ENCODE measurements at places on chromosomes 16 and 17.

DNA sequence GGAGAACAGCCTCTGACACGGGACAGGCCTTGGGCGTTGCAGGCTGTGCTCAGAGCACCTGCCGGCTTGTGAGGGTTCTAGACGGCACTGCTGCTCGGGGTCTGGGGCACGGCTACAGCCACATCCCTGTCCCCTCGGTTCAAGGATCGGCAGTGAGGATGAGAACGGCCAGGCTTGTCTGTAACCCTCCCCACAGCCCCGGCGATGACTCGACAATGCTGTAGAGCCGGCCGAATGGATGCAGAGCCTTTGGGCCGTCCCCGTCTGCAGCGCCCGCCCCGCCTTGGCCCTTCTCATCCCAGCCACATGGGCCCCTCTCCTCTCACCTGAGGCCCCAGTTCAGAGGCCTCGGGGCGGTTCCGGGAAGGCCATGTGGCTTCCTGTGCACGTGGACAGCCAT, 49.0 kb upstream of the METRNL start:
- DNase-seq: no peak

GRCh38 chr17:280901-281300, 71.7 kb downstream of the RPH3AL start:
- no peak for DNase-seq

DNA sequence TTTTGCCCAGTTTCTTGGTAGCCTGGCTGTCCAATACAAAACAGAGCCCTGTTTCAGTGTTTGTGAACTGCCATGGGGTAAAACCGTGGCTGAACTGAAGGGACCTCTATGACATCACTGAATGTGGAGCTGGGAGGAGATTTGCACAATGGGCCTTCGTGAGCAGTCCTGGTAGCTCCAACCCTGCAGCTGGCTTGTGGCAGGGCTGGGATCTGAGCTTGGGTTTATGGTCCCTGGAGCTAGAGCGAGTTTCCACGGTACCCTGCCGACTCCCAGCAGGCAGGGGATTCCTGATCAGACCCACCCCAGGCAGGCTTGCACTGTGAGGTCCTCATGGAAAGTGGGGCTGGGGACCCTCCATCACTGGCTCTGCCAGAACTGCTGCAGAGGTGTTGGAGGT, 247.0 kb downstream of the GSG1L start:
- DNase-seq: no peak

DNA sequence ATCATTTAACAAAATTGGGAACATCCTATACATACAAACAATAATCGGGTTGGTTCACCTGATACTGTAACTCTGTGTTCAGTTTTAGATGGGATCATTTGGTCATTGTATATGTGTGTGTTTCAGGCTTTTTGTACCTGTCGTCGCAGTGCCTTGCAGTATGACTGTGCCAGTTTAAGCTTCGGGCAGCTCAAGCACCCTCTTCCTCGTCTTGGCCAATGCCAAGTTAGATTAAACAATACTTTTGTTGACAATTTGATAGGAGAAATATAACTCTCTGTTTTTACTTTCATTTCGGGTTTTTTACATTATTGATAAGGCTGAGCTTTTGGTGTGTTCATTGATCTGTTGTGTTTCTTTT, 37.0 kb upstream of the ARHGAP17 start:
- DNase-seq: no peak

GRCh38 chr16:17072104-17072503, 398.7 kb downstream of the XYLT1 start:
- no peak for DNase-seq

- no peak for DNase-seq
These were observed 542 bp downstream of the SLC39A11 start for GRCh38 chr17:73091770-73092522.

DNA sequence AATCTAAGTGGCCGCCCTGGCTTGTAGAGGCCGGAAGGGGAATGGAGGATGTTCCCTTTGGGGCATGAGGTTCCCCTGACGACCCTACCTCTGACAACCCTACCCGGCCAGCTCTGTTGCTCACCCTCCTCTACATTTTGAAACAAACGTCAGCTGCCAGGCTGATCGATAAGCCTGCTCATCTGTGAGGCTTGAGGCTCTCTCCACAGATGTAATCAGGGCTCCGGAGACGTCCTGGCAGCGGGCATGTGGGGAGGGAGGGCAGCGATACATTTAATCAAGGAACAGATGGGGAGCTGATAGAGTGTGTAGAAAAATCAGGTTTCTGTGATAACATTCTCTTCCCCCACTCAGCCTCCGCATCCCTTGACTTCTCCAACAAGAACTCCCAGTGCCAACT, 212.3 kb upstream of the SDK2 start:
- DNase-seq: no peak

DNA sequence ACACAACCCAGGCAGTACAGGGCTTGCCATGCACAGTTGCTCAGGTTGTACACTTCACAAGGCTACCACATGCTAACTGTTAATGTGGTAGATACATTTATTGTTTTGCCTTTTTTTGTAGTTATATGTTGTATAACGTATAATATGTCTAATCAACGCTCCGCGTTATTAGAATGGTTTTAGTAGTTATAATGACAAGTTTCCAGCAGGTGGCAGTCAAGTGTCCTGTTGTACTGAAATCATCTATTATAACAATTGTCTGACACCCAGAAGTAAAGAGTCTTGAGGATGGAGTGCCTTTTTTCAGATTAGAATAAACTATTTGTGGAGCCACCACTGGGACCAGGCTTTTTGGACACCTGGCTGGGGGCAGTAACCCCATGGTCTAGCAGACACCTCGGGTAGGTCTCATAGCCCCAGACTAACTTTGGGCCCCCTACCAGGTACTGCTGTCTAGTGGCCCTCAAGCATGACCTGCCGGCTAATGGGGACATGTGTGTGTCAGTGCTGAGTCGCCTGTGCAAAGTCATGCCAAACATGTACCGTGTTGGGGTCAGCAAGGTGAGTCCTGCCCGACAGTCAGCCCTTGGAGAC, 32.8 kb downstream of the MYO15A start:
- DNase-seq: peak; percentile 38

GRCh38 chr17:31156326-31156725, 61.5 kb downstream of the NF1 start:
- DNase-seq: no peak

DNA sequence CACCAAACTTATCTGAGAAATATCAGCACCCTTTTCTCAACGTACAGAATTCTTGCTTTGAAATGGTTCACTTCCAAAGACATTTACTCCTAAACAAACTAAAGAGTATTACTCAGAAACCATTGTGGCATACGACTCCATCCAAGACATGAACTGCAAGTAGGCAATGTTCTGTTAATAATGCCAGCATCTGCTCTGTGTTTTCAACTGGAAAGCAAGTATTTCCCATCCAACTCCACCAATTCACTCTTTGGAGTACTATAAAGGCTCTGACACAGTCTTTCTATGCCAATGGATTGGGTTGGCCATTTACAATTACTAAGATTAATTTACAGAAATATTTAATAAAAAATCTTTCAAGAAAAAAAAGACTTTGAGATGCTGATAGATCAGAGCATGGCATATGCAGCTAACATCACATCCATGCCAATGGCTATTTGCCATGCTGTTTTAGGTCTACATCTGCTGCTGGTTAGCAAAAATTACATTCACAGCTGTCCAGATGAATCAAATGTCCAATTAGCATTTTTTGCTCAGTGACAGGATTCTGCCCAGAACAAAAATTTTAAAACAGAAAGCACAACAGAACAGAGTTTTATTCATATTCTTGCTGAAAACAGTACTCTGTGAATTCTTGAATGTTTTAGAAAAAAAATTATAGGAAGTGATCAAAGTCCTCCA, 65.9 kb upstream of the HLF start:
- no peak for DNase-seq

- DNase-seq: peak; percentile 50
These were observed 5.9 kb upstream of the MAP2K3 start for GRCh38 chr17:21278450-21279197.

DNA sequence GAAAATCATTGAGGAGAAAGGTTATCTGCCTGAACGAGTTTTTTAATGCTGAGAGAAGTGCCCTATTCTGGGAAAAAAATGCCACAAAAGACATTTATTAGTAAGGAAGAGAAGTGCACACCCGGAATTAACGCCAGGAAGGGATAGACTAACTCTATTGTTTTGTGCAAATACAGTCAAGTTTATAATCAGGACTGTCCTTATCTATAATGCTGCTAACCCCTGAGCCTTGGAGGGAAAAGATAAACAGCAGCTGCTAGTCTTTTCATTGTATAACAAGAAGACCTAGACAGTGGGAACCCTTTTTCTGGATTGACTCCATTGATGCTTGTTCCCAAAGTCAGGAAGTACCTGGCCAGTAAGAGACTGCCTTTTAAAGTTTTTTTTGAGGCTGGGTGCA, 26.5 kb downstream of the BCAS3 start:
- DNase-seq: no peak

DNA sequence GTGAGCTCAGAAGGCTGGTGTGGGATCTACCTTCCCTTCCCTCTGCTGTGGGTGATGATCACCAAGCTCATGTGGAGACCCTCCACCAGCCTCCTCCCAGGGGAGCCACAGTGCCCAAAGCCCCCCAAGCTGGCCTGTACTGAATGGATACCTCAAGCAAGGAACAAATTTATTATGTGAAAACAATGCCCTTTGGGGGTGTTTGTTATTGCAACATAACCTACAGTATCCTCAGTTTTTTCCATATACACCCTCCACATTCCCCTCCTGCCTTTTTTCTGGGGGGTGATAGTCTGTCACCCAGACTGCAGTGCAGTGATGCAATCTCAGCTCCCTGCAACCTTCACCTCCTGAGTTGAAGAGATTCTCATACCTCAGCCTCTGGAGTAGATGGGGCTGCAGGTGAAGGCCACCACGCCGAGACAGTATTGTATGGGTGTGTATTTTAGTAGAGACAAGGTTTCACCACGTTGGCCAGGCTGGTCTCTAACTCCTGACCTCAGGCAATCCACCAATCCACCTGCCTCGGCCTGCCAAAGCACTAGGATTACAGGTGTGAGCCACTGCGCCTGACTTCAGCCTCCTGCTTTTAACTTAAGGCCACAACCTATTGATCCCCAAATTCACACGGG, 215.9 kb downstream of the CPPED1 start:
- DNase-seq: no peak

DNA sequence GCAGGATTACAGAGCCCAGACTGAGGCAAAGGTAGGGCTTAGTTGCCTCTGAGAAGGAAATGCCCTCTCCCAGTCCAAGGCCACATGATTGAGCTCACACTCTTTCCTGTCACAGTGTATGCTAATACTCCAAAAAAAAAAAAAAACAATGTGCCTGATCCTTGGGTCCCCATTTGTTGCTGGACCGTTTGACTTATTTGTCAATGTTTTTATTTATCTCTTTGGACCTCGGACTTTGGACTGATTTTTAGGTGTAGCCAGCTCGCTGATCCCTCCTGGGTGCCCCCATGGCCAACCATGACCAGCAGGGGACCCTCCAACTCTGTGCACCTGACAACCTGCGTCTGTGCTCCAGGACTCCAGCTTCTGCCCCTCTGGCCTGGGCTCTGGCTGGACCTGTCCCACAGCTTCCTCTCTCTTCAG, 622 bp upstream of the CCL16 start:
- DNase-seq: no peak

GRCh38 chr16:87202346-87202745, 114.8 kb downstream of the C16orf95 start:
- no peak for DNase-seq

DNA sequence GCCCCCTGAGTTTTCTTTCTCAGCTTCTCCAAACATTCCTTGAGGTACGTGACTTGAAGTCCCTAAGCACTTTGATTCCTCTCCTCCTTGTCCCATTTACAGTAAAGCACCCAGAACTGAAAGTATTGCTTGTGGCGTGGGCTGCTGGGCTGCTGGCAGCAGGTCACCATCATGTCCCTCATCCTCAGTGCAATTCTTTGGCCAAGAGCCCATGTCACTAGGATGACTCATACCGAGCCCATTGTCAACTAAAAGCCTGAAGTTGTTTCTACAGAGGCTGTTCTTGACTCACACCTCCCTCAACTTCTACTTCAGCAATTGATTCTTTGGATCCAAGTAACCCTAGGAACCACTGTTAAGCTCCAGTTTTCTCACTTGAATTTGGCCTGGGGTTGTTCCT, 54.3 kb downstream of the KPNA2 start:
- peak; percentile 59 for DNase-seq

DNA sequence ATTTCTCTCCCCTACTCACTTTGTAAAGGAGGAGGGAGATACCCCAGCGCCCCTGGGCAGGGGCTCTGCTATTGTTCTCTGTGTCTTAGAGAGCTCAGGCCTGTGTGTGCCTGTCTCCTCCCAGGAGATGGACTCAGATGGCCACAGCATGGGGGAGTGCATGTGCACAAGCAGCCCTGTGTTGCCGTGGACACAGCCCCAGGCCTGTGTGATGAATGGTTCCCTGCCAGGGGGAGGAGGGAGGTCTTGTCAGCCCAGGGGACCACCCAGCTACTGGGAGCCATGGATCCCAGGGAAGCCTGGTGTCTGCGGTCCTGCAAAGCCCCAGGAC, 26.3 kb downstream of the GINS2 start:
- DNase-seq: no peak

DNA sequence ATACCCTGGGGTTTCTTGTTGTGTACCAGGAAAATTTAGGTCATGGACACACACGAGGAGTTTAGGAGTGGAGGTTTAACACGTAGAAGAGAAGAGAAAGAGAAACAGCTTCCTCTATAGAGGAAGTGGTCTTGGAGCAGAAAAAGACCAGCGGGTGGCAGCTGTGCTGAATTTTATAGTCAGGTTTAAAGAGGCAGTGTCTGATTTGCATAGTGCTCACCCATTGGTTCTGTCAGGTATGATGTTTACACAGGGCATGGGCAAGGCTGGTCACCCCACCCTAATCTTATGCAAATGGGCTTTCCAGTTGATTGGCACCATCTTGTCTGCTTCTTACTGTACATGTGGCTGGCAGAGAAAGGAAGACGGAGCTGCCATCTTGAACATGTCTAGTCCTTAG, 309.0 kb downstream of the CDH13 start:
- no peak for DNase-seq

- no peak for DNase-seq
These were observed 151.4 kb downstream of the BANP start for GRCh38 chr16:88102597-88102996.

GRCh38 chr17:77215281-77215680, 74.5 kb downstream of the SEC14L1 start:
- DNase-seq: no peak

DNA sequence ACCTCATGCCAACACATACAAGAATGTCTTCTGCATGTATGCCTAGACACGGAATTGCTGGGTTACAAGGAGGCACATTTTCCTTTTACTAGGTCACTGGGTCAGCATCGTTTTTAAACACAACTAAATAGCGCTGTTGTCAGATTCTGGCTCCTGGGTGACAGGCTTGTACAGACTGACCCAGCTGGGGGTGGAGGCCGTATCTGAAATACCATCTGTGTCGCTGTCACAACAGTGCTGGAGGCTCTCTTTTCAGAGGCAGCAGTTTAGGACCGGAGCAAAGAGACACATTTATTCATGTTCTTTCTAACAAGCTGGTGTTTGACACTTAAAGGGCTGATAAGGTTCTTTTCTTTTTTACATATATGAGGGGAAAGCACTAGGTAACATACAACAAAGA, 403.0 kb upstream of the ASIC2 start:
- DNase-seq: no peak
